Muscle of arm (tissue), 14 donors: ENCODE measurements at places on chromosomes 16 and 17. TPM values are rescaled to one million over a fixed set of nuclear protein-coding genes. Genes with fewer than 3 reads are reported as not detected.

TMEM220 gene
- 14.0 TPM for polyA plus RNA-seq

TLK2 gene
- polyA plus RNA-seq = 42.9 TPM

CREBBP gene
- not detected for polyA plus RNA-seq

DNA sequence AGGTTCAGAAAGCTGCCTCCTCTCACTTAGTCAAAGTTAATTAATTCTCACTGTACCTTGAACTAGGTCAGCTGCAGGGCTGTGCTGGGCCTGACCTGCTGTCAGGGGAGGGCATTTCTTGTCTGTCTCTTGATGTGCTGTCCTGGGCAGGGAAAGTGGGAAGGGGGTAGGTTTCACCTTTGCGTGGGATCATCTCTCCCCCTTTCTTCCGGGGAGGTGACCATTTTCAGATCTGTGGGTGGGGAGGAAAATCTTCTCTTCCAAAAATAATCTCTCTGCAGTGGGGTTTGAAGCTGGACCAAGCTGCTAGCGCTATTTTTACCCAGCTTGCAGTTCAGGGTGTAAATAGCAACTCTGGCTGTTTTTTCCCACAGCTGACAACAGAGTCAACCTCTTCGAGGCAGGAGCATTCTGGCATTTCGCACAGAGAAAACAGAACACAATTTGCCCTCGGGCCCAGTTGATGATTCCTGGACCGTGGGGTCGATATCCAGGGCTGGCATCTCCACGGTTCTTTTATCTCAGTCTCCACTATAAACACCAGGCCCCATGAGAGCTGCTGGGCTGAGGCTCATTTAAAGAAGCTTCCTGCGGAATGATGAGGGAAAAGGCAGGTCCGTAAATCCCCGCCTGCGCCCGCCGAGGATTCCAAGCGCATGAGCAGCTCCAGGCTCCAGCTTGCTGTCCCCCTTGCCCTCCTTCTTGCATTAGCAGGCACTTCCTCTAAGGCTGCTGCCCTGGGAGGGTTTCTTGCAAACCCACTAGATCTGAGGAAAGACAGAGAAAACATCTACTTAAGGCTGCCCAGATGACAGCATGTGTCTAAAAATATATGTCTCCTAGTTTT, 93.9 kb downstream of the YPEL2 start:
- peak; percentile 55 for DNase-seq

DNA sequence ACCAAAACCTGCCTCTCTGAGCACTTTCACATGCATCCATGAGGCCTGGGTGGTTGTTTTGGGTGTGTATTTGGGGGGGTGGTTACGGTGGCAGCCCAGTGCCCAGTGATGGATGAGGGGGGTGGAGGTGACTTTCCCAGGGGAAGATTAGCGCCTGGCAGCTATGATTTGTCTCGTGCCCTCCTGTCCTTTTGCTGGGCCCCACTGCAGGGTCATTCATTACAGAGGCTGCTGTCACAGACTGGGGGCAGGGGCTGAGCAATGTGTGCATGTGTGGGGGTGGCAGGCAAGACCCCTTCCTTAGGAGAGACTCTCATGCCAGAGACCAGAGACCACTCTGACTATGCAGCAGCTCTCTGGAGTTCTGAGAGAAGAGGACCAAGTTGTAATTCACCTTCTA, 93.7 kb downstream of the MRM1 start:
- no peak for DNase-seq

GRCh38 chr17:58913971-58914769, 158.5 kb downstream of the PPM1E start:
- DNase-seq = no peak

DNA sequence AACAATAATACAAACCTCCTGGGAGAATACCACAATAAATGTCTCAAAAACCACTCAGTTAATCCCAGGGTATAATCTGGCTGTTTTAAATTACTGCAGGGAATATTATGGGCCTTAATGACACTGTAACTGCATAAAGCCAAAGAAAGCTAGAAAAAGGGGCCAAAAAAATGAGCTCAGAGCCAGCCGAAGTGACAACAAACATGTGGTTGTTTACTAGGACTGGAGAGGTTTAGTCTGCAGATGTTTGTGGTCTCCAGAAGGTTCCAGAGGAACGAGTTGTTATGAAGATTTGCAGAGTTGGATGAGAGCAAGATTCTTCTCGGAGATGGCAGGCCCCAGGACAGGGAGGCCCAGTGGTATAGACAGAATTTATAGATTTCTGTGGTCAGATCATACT, 97.1 kb upstream of the AKTIP start:
- peak; percentile 31 for DNase-seq

GRCh38 chr17:78338486-78339259, 21.2 kb downstream of the SOCS3 start:
- DNase-seq = no peak

CA7 gene
- not detected for polyA plus RNA-seq

CCL2 gene
- 66.8 TPM for polyA plus RNA-seq

SRCAP gene
- polyA plus RNA-seq = not detected

GRCh38 chr16:7132465-7132864, 200.2 kb upstream of the RBFOX1 start:
- DNase-seq = no peak

DNA sequence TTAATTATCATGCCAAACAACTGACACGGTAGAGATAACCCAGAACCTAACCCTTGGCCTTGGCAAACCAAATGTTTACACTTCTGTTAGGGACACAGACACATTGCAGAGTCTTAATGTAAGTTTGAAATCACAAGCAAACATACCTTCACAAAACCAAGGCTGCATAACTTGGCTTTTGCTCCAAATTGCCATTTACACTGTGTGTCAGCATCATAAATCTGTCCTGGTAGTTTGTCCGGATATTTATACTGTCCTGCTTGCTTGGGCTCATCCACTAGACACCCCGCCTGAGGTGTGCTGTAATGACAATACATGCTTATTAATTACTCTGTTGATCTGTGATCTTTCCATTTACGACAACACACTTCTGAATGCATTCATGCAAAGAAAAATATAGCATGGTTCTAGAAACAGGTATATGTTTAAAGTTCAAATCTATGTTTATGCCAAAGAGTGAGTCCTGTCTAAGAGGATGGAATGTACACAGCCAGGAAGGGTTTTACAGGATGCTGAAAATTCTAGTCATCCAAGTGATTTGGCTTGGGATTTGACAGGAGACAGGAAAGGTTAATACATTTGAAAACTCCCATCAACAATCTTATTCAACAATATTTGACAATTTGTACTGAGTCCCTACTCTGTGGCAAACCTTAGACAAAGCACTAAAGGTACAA, 81.1 kb downstream of the ADAMTS18 start:
- DNase-seq = no peak

- DNase-seq = no peak
Observed at GRCh38 chr16:81324808-81325207, 10.0 kb downstream of the GAN start.
